ENCODE measurements at places on chromosomes 6 and 20.

DNA sequence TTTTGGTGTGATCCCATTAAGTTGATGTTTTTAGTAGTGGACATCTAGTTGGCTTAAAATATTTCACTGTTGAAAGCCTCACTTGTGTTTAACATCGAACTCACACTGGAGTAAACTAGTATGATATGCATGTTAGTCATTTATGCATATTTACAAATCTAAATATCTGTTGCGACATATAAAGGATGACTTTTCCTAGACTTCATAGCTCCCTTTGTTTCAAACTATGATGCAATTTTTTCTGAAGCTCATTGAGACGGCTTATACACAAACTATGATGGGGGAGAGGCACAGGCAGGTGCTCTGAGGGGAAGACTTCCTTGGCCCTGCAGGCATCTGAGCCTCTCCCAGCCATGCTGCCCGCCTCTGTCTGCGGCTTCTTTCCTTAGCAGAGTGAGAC, 11.8 kb upstream of the FOXC1 start:
- DNase-seq, result no peak

- DNase-seq, result no peak
Measured at GRCh38 chr20:9889270-9889981, 50.5 kb upstream of the PAK5 start.

DNA sequence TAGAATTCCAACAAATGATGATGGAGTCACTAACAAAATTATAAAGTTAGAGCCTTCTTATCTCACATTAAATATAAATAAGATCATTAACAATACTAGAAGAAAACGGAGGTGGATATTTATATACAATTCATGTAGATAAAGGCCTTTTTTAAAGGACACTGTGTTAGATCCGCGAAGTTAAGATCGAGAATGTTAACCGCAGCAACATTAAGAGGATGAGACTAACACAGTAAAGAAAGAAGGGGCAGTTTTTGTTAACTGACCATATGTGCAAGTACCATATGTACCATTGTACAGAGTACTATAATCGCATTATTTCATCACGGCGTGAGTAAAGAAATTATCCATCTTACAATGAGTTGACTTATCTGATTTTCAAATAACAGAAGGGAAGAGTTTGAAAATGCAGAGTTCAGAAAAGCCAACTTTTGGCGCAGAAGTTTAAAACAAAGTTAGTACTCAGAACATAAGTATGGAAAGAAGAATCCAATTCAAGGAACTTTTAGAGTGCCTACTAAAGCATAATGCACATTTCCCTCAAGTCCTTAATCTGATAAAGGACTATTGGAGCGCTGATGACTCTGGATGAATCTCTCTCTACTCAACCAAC, 1.4 kb downstream of the FBXL4 start:
- no peak for DNase-seq

DNA sequence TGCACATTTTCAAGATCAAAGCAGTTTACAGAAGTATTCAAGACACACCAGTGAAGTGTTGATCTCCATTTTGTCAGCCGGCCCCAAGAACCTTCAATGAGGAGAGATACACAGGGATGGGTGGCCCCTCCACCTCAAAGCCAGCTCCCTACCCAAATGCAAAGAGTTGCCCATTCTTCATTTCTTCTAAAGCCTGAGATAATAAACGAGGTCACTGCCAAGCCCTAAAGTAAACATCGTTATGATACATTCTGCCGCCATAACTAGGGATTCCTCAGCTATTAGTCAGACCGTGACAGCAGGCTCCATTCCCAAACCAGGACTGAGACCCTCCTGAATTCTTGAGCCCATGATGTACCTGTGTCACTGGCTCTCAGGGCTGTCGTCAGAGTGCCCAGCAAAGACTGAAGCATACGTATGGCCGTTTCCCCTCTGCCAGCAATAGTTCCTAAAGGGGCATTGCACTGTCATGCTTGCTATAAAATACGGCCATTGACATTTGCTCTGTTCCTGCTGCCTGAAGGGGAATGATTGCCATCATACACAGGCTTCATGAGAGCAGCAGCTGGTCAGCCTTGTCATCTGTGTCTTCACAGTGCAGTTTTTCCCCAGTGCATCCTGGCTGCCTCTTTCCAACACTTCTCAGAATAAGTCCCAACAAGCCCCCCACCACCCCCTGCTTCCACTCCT, 41.7 kb downstream of the ISM1 start:
- DNase-seq, result no peak

- no peak for DNase-seq
Measured at GRCh38 chr20:7841291-7841970, 98.8 kb downstream of the HAO1 start.

DNA sequence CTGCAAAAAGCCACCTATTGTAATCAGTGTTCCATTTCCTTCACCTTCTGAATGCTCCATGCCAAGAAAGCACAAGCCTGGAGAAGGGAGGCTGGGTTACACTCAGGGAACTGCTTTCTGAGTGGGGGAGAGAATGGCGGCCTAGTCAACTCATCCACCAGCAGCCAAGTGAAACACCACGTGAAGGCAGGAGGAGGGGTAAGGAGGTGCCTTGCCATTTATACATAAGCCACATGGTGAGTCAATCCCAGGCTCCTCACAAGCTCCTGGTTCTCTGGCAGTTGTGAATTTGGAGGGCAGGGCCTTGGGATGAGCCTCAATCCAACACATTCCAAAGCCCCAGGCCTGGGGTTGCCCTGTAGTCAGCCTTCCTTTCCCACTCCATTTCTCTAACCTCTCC, 149.4 kb downstream of the CD24 start:
- DNase-seq, result no peak

GRCh38 chr6:38571721-38572120, 68.0 kb downstream of the BTBD9 start:
- no peak for DNase-seq

DNA sequence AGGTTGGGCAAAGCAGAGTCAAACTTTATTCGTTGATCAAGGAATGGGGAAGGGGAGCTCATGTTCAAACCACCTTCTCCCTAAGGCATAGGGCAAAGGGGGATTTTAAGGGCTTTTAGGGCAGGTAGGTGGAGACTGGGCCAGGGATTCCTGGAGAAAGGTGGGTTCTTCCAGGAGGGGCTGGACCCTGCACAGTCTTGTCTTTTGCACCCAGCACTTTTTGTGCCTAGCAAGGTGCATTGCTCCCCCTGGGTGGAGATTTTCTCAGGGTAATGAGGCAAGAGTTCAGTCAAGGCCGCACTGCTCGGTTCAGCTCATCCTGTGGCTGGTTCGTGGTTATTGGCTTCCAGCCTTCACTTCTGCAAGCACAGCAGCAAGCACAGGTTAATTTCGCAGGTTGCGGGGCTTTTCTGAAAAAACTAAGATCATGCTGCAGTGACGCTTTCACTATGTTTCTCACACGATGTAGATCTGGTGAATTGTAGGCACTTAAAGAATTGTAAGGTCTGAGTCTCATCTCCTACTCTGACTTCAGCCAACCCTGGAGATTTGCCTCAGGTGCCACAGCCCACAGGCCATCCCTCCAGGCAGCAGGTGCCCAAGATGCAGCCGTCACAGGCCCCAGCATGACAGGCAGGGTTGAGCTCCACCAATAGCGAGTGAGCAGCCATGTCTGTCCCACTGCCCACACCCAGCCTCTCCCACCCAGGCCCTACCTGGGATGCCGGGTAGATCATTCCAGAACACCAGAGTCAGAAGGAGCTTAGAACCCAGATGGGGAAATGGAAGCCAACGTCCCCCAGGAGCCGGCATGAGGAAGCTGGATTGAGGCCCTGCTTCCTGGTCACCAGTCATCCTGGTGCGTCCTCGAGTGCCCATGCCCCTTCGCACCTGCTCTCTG, 37.1 kb downstream of the SUN5 start:
- no peak for DNase-seq

- no peak for DNase-seq
Measured at GRCh38 chr6:128209771-128210170, 308.9 kb upstream of the THEMIS start.

GRCh38 chr20:10857352-10858070, 183.7 kb upstream of the JAG1 start:
- DNase-seq, result no peak

DNA sequence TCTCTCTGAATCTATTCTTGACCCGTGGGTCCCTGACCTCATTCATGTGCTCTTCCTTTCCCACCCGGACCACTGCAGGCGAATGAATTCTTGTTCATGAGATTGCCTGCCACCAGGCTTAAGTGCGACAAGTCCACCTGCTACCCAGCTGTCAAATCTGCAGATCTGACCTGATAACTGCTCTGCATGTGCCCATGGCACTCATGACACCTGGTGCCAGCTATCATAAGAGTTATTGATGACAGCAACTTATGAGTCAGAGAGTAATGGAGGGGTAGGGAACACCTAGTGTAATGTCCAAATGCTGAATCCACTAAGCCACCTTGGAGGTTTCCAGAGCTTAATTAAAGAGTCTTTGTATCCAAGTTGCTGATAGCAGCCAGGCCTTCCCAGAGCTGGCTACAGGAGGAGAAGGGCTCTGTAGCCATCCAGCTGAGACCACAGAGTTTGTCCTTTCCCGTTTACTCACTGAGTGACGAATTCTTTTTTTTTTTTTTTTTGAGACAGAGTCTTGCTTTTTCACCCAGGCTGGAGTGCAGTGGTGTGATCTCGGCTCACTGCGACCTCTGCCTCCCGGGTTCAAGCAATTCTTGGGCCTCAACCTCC, 17.4 kb downstream of the SHLD1 start:
- no peak for DNase-seq

- no peak for DNase-seq
Measured at GRCh38 chr20:59961423-59961822, 3.2 kb downstream of the CDH26 start.

GRCh38 chr20:38269040-38269439, 8.5 kb upstream of the KIAA1755 start:
- no peak for DNase-seq

GRCh38 chr20:37408302-37409193, 62.6 kb downstream of the SRC start:
- DNase-seq, result no peak

DNA sequence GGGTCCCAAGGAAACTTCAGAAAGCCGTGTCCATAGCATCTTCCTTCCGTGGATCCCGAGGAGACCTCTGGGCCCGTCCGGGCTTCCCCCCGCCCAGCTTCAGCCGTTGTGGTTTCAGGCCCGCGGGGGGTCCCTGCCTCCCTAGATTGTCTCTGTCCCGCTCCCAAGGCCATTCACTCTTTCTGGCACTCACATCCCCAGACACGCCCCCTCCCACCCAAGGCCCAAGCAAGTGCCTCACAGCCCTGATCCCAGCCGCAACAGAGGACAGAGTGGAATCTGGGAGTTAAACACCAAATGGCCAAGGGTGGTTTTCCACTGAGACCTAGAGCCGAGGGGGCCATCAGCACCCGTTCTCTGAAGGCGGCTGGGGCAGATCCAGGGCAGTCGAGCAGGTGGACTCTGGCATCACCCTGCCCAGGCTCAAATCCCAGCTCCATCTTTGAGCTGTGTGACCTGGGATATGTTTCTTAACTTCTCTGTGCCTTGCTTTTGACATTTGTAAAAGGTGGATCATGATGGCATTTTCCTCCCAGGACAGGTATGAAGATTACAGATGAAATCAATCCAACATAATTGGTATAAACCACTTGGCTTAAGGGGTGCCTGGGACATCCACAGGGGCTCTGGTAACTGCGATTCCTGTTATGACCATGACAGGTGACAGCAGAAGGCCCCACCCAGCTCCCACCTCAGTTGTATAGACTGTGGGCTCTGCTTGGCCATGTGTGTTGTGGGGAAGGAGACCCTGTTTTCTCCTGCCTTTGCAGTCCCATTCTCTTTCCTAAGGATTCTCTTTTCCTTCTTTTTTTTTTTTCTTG, 48.1 kb downstream of the CTCFL start:
- DNase-seq, result no peak
